ENCODE measurements at places on chromosomes 1 and 21. TPM values are rescaled to one million over a fixed set of nuclear protein-coding genes. Genes with fewer than 3 reads are reported as not detected.

- no peaks in the 10 kb centered on the region for H3K4me1 ChIP-seq
- no peak overlapping the region for H3K27ac ChIP-seq
- no peaks in the 10 kb centered on the region for H3K27me3 ChIP-seq
- H3K36me3 ChIP-seq: no peaks in the 10 kb centered on the region
- H3K4me3 ChIP-seq: no peak overlapping the region
- no peak for DNase-seq
These were observed 42.2 kb downstream of the FHAD1 start for GRCh38 chr1:15289251-15289651.

- no peak overlapping the region for H3K4me3 ChIP-seq
- H3K27ac ChIP-seq: no peak overlapping the region
- DNase-seq: no peak
- no peaks in the 10 kb centered on the region for H3K36me3 ChIP-seq
- no peaks in the 10 kb centered on the region for H3K27me3 ChIP-seq
These were observed 59.4 kb upstream of the ZBTB18 start for GRCh38 chr1:243991650-243992049.

- H3K27me3 ChIP-seq: no peaks in the 10 kb centered on the region
- no peak overlapping the region for H3K27ac ChIP-seq
- H3K36me3 ChIP-seq: no peaks in the 10 kb centered on the region
- H3K4me3 ChIP-seq: no peak overlapping the region
- DNase-seq: no peak
These were observed 6.0 kb upstream of the STMN1 start for GRCh38 chr1:25912076-25912831.

DNA sequence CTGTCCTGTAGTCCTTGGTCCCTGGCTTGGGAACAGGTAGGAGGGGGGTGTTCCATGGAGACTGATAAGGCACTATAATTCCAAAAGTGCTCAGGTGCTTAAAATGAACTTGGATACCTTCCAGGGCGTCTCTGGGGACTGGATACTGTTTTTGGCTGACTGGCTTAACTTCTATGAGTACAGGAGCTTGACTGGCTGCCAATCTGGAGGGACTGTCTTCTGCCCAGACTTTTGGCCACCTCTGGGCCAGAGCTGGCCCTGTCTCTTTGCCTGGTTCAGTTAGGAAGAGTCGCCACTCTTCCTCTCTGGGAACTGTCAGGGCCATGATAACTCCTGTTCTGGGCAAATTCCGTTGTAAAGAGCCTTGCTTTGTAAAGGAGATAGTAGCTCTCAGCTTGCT lies 407.0 kb downstream of the TGFB2 start:
- no peaks in the 10 kb centered on the region for H3K4me1 ChIP-seq
- no peak overlapping the region for H3K4me3 ChIP-seq
- no peaks in the 10 kb centered on the region for H3K27me3 ChIP-seq
- no peaks in the 10 kb centered on the region for H3K36me3 ChIP-seq
- no peak for DNase-seq

- peaks cover 9% of the 10 kb centered on the region for H3K4me1 ChIP-seq
- H3K27ac ChIP-seq: no peak overlapping the region
- no peaks in the 10 kb centered on the region for H3K27me3 ChIP-seq
- H3K4me3 ChIP-seq: no peak overlapping the region
- no peak for DNase-seq
These were observed 108.0 kb upstream of the KIF26B start for GRCh38 chr1:245046769-245047168.

GRCh38 chr1:17465228-17465627 lies 25.8 kb upstream of the RCC2 start:
- no peak for DNase-seq
- no peak overlapping the region for H3K27ac ChIP-seq
- H3K4me3 ChIP-seq: no peak overlapping the region
- no peaks in the 10 kb centered on the region for H3K36me3 ChIP-seq

GRCh38 chr1:68473060-68473459 lies 23.3 kb upstream of the RPE65 start:
- no peaks in the 10 kb centered on the region for H3K36me3 ChIP-seq
- no peaks in the 10 kb centered on the region for H3K27me3 ChIP-seq
- no peaks in the 10 kb centered on the region for H3K4me1 ChIP-seq

DNA sequence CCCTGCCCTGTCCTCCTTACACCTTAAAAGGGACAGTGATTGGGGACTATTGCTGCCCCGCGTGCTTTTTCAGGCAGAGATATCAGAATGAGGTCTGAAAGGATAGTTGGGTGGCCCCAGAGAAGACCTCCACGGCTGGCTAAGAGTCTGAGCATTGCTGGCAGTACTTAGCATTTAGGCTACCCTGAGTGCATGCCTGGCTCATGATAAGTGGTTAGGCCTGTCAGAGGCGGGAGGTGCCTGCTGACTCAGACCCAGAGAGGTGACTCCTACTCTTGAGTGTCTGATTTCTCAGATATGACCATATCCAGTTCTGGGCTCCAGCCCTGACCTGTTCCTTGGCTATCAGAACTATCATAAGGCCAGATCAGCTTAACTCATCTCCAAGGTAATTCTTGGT lies 213.7 kb downstream of the PBX1 start:
- peaks cover 18% of the 10 kb centered on the region for H3K4me1 ChIP-seq
- DNase-seq: no peak
- H3K27me3 ChIP-seq: no peaks in the 10 kb centered on the region
- no peaks in the 10 kb centered on the region for H3K36me3 ChIP-seq

- H3K4me1 ChIP-seq: peaks cover 2% of the 10 kb centered on the region
- peak; percentile 57 for DNase-seq
- no peaks in the 10 kb centered on the region for H3K27me3 ChIP-seq
- H3K4me3 ChIP-seq: no peak overlapping the region
- H3K27ac ChIP-seq: no peak overlapping the region
These were observed 128.0 kb downstream of the ADAMTS1 start for GRCh38 chr21:26717146-26717739.

- no peak overlapping the region for H3K4me3 ChIP-seq
- no peak overlapping the region for H3K27ac ChIP-seq
- H3K4me1 ChIP-seq: no peaks in the 10 kb centered on the region
These were observed 16.4 kb downstream of the FOXJ3 start for GRCh38 chr1:42318601-42319000.

GRCh38 chr1:175673371-175674150 lies 69.8 kb downstream of the TNR start:
- no peak for DNase-seq
- no peak overlapping the region for H3K4me3 ChIP-seq
- H3K4me1 ChIP-seq: peaks cover 57% of the 10 kb centered on the region
- no peaks in the 10 kb centered on the region for H3K36me3 ChIP-seq
- H3K27me3 ChIP-seq: no peaks in the 10 kb centered on the region
- H3K27ac ChIP-seq: peak overlapping the region; percentile 18

- peaks cover 30% of the 10 kb centered on the region for H3K4me1 ChIP-seq
- H3K27me3 ChIP-seq: no peaks in the 10 kb centered on the region
- no peak for DNase-seq
- no peak overlapping the region for H3K4me3 ChIP-seq
- H3K36me3 ChIP-seq: no peaks in the 10 kb centered on the region
These were observed 171.1 kb downstream of the RHOU start for GRCh38 chr1:228906223-228906860.

- no peak overlapping the region for H3K4me3 ChIP-seq
- no peaks in the 10 kb centered on the region for H3K36me3 ChIP-seq
- H3K27ac ChIP-seq: no peak overlapping the region
- H3K27me3 ChIP-seq: no peaks in the 10 kb centered on the region
These were observed 126.6 kb upstream of the CAMK1G start for GRCh38 chr1:209456878-209457277.

DNA sequence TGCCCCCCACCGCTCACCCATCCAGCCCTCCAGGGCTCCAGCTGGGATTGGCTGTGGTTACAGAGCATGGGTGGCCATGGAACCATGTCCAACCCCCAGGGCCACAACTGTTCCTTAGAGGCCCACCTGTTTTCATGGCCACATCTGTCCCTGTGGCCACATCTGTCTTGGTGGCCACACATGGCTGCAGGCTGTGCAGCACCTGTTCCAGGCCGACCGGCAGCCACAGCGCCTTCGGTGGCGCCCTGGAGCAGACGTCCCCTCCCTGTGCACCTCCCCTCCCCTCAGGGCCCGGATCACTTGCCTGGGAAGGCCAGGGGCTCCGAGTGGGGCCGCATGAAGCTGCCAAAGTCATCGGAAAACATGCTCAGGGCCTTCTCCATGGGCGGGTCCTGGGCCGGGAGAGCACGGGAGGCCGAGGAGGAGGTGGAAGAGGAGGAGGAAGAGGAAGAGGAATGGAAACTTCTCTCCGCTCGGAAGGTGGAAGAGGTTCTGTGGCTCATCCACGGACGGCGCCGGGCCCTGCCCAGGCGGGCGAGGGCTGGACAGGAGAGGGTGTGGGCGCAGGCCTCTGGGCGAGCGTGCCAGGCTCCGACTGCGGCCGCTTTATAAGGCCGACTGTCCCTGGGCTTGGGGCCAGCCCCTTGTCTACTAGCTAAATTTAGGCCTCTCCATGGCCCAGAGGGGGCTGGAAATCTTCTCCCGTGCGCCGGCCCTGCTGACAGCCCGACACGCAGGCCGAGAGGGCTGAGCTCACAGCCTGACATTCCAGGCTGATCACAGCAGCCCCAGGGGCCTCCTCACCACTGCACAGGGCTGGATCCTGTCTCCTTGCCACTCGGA lies at the start of gene HSPB7:
HSPB7 (minus strand) TSS at position 583 of the 843 bp plus-strand sequence; CDS start at position 503, 80 bp downstream.
- peak; percentile 23 for DNase-seq
- H3K27ac ChIP-seq: peak within 1 kb of the TSS; percentile 70
- no peak within 1 kb of the TSS for H3K4me3 ChIP-seq
- H3K36me3 ChIP-seq: no peaks in the 10 kb centered on the region
- H3K4me1 ChIP-seq: peaks cover 54% of the 10 kb centered on the region
- H3K27me3 ChIP-seq: no peaks in the 10 kb centered on the region

The VTCN1 gene
- 0.50 TPM for total RNA-seq

The RYR2 gene
- total RNA-seq: 31.2 TPM

The IL12RB2 gene
- 2.5 TPM for total RNA-seq

The GPR89B gene
- 35.7 TPM for total RNA-seq

The OR2M4 gene
- 0.40 TPM for total RNA-seq

Measured in spinal cord (tissue), 10 donors.